ENCODE measurements at places on chromosomes 7 and 10.

DNA sequence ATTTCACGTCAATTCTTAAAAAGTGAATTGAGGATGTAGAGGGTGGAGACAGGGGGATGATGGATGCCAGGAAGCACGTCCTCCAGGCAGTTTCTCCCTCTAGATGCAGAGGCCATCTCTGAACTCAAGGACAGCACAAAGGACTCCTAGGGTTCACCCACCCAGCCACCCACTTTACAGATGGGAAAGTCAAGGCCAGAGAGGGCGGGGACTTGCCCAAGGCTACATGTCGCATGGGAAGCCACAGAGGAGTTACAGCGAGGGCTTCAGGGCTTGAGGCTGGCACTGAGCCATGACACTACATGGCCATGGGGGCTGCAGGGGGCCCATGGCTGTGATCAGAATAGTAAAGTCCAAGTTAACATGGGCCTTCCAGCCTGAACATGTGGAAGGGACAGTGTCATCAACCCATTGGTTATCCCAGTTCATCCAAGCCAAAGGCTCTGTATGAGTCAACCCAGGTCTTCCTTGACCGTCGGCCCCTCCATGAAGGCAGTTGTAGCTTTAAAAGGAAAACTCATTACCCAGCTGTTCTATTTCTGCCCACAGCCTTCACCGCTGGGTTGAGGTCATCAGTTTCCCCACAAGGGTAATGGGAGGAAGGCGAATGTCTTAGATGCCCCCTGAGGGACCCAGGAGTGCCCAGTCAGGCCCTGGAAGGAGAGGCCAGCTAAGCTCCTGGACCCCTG, 24.3 kb upstream of the KPNA7 start:
- DNase-seq: no peak

- DNase-seq: no peak
These were observed 257.7 kb downstream of the SNX13 start for GRCh38 chr7:17682586-17682985.

DNA sequence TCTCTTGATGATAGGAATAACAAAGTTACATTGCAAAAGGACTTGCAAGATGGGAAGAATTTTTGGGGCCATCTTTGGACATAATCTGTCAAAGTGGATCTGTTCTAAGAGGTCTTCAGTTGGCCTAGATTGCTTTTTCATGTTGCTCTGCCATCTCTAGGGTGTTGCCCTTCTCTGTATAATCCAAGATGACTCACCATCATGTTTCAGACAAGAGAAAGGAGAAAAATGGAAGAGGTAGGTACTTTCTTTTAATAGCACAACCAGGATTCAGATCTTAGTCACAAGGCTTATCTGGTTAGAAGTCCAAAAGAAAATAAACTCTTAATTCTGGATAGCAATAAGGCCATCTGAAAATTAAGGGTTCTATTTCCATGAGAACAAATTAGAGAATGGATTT, 38.7 kb upstream of the FOXP2 start:
- no peak for DNase-seq

DNA sequence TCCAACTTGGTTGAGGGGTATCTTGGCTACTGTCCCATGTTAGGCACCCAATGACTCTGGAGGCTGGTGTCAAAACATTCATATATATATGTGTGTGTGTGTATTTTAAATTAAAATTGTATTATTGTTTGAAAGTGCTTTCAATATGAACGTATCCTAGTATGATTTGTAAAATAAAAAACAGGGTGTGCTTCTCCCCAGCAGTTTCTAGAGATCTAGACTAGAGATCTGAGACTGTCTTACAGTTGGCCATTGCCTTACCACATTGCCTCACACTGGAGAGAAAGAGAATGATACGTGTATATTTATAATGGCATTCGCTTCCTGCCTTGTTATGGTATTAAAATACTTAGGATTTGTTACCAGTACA, 1.2 kb downstream of the BAG3 start:
- DNase-seq: no peak

DNA sequence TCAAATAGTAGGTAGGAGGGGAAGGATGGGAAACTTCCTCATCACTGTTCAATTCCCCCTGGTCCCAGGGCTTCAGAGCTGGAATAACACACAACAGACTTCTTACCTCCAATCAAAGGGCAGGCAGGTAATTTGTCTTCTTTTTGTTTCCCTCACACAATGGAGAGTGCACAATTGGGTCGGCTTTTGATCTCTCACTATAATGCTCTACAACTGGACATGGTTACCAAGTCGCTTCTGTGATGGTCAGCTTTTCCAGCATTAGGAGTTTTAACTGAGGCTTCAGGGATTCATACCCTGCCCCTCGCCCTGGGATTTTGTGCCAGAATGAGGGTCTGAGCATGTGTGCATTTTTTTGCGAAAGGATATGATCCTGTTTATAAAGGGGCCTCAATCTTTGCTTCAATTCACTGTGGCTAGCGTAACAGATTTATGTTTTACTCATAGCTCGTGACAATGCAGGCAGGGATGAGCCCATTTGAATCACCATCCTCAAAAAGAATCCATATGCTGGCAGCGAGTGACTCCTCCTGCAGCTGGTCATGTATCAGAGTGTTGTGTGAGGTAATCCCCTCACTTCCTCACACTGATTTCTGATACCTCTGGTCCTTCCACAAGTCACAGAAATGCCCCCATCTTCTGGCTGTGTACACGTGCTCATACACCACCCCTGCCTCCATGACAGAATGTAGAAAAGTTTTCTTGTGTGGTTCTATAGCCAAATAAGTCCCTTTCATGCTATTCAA, 189.6 kb downstream of the CTTNBP2 start:
- no peak for DNase-seq

DNA sequence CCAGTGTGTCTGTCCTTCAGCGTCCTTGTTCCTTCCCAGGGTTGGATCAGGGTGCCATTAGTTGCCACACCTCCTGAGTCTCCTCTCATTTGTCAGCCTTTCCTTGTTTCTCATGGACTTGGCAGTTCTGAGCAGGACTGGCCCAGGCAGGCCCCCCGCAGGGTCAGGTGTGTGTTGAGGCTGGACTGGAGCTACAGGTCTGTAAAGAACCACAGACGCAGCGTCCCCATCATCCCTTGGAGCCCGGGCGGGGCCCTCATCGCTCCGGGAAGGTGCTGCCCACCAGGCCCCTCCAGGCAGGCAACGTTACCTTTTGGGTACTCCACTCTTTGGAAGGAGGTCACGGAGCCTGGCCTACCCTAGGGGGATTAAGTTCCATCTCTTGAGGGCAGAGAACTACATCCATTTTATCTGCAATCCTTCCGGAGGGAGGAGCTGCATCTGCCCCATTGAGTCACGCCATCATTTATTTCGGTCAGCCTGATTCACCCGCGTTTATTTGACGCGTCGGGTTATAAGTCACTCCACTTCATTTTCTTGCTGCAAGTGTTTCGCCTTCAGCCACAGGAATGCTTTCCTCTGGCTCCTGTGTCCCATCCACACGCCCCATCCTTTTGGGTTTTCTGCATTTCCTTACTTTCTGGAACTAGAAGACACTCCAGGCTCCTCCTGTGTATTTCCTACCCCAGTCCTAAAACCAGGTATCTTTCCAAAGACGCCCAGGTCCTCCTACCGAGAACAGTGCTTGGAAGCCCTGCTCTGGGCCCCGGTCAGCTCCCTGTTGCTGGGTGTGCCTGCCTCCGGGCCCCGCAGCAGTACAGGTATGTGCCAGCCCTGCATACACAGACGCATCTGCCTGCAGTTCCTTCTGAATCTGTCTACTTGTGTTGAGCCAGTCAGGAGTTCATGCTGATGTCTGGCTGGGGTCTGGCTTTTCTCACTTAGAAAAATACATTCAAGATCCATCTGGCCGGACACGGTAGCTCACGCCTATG, 141.9 kb downstream of the MAD1L1 start:
- DNase-seq: no peak

DNA sequence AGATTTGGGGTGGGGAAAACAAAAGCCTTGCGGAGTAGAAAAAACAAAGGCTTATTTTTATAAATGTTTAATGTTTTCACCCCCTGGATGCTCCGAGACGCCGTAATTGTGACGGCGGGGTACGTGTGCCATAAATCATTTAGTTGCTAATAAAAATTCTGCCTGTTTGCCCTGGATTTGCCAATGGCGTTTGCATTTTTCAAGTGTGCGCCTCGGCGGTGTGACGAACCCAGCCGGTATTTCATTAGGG, 2.5 kb upstream of the TNRC18 start:
- no peak for DNase-seq

GRCh38 chr7:141475679-141476078, 75.5 kb upstream of the AGK start:
- DNase-seq: peak; percentile 20

DNA sequence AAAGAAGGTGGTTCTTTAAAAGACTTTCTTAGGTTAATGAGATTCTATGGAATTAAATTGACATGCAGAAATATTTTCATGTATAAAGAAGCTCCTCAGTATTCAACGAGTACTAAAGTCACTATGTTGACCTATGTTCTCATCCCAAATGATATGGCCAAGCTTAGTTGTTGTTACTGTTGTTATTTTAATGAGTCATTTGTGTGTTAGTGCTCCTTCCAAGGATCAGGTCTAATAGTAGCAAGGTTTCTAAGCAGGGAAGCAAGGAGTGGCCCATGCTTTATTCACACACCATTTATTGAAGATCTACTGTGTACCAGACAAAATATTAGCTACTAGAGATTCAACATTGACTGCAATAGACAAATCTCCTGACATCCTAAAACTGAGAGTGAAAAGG, 41.9 kb downstream of the LRRN3 start:
- DNase-seq: no peak

GRCh38 chr7:25625306-25625992, 397.2 kb upstream of the NPVF start:
- no peak for DNase-seq

- DNase-seq: no peak
These were observed 101.7 kb upstream of the TMEM26 start for GRCh38 chr10:61554925-61555324.

- DNase-seq: no peak
These were observed 14.6 kb downstream of the SND1 start for GRCh38 chr7:127666602-127667001.

DNA sequence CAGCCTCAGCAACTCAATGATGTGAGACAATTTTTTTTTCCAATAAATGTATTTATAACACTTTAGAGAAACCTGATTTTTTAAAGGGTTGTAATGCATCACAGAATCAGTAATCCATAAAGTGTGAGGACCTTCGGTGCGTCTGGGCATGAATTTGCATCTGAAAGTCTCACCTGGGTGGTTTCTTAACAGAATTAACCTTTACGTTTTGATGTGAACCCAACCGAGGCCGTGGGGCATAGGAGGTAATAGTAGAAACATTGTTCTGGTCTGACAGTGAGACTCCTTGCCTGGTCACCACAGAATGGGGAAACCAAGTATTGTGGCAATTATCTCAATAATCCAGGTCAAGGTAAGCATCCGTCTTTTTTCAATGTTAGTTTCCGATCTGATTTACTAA, 114.6 kb downstream of the PRKCQ start:
- DNase-seq: no peak

DNA sequence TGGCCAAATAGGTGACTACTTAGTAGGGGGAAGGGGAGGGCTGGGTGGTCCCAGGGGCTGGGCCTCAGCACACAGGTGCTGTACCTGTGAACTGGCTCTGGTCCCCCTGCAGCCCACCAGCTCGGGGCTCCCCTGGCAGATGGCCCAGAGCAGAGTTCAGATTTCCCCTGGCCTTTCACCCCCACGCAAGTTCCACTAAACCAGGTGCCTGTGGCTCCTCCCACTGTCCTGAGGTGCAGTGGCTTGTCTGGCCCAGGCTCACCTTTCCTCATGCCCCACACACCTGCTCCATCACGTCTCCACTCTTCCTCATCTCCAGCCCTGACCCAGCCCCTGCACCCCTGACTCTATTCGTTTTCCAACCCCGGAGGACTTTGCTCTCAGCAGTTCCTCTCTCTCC, 47.3 kb upstream of the OPALIN start:
- DNase-seq: no peak

GRCh38 chr10:528173-529165, 161.0 kb downstream of the DIP2C start:
- no peak for DNase-seq

- no peak for DNase-seq
These were observed 72.3 kb downstream of the AMPH start for GRCh38 chr7:38558761-38559345.

DNA sequence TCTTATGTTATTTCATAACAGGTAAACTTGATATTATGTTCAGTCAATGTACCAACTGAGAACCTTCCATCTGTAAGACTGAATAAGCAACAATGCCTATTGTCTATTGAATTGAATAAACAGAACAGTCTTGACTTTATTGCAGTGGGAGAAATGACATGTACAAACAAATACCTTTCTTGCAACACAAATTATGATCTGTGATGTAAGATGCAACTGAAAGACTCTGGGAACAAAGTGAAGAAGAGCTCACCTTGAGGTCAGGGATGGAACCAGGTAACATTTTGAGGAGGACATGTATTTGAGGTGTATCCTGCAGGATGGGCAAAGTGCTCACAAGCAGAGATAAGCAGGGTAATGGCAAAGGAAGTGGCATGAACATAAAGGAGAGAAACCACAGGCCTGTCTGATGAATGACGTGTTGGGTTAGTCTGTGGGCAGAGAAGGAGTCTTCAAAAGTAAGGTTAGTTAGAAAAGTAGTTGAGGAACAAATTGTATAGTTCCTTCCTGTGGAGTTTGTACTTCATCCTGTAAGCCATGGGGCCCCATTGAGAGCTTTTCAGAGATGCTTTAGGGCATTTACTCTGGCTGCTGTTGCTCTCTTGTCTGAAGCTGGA, 9.5 kb downstream of the PNLIPRP3 start:
- DNase-seq: no peak

All from HL-60 (cell line).